ENCODE measurements at places on chromosomes 11 and 22.

- no peak for DNase-seq
These were observed 6.0 kb downstream of the SSTR3 start for GRCh38 chr22:37206118-37206840.

DNA sequence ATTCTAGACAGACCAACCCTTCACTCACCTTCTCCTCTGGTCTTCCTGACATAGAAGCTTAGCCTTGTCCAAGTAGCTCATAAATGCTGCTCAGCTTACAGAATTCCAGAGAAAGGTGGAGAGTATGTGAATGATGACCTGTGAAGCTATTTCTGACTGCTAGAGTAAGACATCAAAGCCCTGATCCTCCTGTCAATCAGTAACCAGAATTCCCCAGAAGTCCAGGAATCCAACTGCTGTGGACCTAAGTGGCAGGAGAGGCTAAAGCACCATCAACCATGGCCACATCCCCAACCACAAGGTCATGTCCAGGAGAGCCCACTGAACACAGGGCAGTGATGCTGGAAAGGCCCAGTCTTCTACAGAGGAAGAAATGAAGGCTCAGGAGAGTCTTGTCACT, 2.6 kb downstream of the OR51G2 start:
- no peak for DNase-seq

- no peak for DNase-seq
These were observed 36.0 kb downstream of the PHLDB1 start for GRCh38 chr11:118643142-118643994.

- no peak for DNase-seq
These were observed 11.7 kb upstream of the SORL1-AS1 start for GRCh38 chr11:121464352-121464946.

- DNase-seq = no peak
These were observed 3.7 kb downstream of the CBX6 start for GRCh38 chr22:38868286-38868721.

DNA sequence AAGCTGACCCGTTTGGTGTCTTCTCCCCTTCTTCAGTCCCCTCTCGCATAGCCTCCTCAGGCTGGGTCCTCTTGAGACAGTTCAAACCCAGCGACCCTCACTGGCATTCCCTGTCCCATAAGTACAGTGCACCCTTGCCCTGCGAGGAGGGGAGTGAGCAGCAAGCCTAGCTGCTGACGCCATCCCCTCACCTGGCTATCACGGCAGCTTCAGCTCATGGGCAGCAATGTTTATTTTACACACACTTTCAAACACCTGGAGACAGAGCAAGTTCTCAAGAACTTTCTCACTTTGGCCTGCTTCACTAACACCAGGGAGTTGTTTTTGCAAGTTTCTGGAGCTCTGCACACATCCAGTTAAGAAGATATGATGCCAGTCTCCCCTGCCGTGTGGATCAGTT, 189.6 kb upstream of the E2F8 start:
- DNase-seq = no peak

DNA sequence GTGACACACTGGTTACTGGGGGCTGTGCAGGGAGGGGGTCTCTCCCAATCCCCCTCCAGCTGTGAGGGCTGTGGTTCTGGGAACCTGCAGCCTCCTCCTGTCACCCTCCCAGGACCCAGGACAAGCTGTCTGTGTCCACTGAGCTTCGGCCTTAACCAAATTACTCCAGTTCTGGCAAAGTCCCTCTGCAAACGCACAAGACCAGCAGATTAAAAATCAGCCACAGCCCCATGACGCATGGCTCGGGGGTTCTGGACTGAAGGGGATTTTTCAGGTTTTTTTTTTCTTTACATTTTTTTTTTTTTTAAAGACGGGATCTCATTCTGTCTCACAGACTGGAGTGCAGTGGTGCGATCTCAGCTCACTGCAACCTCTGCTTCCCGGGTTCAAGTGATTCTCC, 32.2 kb upstream of the A4GALT start:
- DNase-seq = no peak

DNA sequence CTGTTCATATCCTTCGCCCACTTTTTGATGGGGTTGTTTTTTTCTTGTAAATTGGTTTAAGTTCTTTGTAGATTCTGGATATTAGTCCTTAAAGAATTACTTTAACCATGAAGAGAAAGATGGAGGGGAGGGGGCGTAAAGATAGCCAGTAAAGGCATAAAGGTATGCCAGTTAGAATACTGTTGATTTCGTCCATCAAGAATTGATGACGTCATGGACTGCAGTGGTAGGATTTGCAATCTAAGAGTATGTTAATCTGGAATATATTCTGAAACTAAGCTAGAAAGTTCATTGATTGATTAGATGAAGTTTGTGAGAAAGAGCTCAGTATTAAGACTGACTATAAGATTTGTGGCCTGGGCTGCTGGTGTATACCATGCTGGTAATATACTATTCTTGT, 856.1 kb downstream of the NTM start:
- DNase-seq = no peak

DNA sequence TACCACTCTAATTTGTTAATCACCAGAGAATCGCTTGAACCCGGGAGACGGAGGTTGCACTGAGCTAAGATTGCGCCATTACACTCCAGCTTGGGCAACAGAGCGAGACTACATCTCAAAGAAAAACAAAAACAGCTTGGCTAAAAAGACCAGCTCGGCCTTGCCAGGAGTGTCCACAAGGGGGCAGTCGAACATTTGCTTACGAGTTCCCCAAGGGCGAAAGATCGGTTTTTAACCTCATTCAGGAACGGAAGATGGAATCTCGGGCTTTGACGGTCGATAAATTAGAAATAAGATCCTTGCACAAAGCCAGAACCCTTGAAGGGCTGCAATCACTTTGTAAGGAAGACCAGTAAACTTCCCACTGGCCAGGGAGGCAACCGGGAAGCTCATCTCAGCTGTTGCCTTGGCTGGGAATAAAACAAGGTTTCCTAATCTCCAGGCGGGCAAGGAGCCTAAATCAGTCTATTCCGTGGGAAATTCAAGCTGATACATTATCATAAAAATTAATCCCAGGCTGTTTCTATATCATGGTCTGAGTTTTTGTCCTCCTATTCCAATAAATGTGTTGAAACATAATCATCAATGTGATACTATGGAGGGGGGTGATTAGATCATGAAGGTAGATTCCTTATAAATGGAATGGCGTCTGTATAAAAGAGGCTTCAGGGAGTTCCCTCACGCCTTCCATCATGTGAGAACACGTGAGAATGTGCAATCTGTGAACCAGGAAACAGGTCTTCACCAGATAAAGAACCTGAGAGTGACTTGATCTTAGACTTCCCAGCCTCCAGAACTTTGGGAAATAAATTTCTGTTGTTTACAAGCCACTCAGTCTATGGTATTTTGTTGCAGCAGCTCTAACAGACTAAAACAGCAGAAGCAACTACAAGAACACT, 14.9 kb upstream of the SLC29A2 start:
- peak; percentile 89 for DNase-seq

DNA sequence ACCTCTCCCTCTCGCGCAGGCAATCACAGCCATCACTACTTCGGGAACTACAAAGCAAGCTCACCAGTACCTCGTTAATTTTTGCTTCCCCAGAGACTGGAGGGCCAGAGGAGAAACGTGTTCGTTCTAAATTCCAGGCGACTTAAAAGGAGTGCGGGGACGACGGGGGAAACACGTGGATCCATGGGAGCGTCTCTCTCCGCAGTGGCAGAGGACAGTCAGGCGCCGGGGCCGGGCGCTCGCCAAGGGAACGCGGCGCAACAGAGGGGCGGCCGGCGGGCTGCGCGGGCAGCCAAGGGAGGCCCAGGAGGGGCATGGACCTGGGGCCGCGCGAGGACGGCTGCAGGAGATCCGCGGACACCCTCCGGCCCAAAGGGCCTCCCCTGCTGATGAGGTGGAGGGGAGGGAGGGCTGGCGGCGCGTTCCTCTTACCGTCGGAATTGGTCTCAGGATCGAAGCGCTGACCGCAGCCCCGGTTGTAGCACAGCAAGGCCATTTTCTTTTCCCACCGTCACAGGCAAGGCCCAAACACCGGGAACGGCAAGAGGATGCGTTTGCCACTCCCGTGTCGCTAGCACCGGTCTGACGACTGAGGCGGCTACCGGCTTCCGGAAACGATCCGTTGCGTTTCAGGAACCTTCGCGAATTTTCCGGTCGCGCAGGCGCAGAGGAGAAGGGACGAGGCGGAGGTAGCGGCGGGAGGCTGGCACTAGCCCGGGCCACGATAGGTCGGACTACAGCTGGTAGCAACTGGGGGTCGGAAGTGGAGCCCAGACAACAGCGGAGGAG, at the start of gene CHORDC1:
Gene CHORDC1 (minus strand): TSS at position 591 of the 789 bp plus-strand sequence. CDS start 95 bp downstream, at position 496.
- DNase-seq = peak; percentile 91

GRCh38 chr11:78990261-78990660, 415.6 kb upstream of the NARS2 start:
- no peak for DNase-seq

Measured in pancreas (tissue), 10 donors.